AML-193 (cell line): ENCODE measurements at places on chromosomes 11 and 22.

- DNase-seq: peak; percentile 37
Measured at GRCh38 chr11:134224710-134225664, 516 bp downstream of the VPS26B start.

DNA sequence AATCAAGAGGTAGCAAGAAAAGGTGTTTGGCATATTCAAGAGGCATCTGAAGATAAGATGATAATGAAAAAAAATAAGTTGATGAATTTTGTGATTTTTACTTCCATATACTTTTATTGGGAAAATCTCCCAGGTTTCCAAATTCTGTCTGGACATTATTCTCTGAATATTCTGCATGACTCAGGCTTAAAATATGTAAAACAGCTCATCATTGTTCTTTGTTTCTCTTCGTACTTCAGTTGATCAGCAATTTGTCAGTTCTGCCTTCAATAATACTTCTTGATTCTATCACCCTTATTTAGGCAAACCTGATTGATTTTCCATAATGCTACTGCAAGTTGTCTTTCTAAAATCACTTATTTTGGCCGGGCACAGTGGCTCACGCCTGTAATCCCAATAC is 30.2 kb downstream of the GTF2H1 start:
- DNase-seq: no peak

DNA sequence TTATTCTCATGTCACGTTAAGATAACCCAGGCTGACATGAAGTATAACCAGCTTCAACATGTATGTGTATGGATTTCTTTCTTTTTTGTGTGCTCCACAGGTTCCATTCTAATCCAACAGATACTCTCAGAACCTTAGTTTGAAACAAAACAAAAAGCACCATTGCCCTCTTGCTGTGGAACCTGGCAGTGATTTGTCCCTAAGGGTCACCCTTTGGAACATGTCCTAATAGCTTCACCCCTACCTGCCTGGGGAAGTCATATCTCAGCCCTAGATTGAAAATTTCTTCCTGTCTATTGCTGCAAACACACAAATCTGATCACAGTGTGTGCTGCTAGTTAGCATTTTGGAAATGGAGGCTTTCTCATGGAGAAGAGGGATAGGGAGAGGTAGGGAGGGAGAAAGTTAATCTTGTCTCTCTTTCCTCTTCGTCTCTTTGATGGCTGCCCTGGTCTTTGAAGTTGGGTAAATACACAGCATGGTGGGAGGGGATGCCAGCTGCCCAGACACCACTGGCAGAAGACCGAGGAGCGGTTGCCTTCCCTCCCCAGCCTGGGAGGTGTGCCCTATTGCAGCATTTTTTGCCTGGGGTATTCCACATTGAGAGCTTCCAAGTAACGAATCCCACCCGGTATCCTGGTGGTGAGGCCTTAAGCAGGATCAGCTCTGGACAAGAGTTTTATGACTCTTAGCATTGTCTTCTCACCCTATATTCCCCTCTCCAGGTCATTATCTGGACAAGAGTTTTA is 11.6 kb upstream of the CADM1 start:
- no peak for DNase-seq

DNA sequence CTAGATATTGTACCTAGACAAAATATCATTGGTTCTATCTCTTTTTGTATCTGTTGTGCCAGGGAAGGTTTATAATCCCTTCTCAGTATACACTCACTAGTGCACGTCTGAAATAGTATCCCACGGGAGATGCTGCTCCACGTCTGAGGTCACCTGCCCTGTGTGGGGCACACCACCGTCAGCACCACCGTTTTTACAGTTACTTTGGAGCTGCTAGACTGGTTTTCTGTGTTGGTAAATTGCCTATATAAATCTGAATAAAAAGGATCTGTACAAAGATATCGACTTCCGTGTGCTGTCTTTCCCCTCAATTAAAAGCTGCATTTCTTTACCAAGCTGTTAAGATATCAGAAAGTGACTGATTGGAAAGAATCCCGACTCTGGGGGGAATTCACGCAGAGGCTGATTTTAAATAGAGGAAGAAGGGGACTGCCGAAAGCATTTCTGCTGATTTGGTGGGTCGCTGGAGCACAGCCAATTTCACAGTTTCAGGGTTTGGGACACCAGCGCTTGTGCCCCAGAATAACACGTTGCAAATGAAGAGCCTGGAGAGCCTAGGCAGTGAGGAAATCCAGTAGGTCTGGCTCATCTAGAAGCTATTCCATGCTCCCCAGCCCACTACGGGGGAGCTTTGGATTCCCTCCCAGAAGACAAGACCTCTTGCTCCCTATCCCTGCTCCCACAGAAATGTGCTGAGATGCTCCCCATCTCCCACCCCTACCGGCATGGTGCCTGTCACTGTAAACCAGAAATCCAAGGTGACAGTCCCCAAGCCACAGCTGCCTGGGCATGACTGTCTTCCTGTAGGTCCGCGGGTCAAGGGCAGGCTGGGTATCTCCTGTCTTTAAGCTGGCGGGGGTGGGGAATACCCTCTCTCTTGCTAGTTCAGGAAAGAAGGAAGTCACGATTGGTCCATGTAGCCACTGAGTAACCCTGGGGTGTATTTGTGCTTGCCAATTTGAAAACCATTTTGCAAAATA is 12.7 kb upstream of the MYO18B start:
- no peak for DNase-seq

DNA sequence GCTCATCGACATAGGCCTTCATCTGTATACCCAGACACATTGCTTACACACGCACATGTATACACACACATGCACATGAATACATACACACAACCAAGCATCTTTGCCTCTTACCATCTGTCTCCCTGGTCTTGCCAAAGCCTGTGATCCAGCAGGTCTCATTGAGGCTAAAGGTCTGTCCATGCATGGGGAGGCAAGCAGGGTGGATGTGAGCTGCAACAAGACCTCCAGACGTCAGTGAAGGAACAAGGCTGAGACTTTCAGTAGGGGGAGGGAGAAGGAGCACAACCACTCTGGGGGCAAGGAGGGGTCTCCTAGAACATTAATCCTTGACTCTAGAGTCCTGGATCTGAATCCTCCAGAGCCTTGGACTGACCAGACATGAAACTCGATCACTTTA is 23.7 kb downstream of the TMPRSS13 start:
- DNase-seq: no peak

GRCh38 chr11:2525941-2526807 is 81.4 kb downstream of the KCNQ1 start:
- no peak for DNase-seq

- DNase-seq: no peak
Measured at GRCh38 chr11:87081358-87081757, 43.6 kb downstream of the TMEM135 start.

- no peak for DNase-seq
Measured at GRCh38 chr11:73342633-73343032, 33.6 kb upstream of the RELT start.

GRCh38 chr11:30023074-30023473 is 6.2 kb upstream of the KCNA4 start:
- no peak for DNase-seq

DNA sequence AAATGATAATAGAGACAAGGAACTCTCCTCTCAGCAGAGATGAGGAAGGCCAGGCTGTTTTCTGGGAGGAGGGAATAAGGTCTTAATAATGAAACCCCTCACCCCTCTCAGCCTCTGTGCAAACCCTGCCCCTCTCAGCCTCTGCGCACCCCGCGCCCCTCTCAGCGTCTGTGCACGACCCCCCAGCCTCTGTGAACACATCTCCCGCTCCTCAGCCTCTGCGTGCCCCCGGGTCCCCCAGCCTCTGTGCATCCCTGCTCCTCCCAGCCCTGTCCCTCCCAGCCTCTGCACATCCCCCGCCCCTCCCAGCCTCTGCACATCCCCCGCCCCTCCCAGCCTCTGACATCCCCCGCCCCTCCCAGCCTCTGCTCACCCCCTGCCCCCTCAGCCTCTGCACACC is 837.8 kb downstream of the TBC1D22A start:
- DNase-seq: no peak

DNA sequence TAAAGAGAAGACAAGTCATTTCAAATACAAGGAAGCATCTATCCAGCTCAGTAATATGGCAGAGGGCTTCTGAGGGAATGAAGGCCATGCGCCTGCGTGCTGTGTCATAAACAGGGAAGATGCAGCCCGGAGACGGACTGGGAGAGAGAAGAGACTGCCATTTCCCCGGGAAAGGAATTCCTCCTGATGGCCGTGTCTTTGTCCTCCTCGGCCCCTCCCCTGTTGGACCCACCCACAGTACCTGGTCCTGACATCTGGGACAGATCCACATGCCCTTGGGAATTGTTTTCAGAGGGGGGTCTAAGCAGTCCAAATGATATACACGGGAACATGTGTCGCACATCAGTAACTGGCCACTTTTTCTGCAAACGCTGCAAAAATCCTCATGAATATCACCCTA is 15.5 kb downstream of the LARGE2 start:
- DNase-seq: no peak

- no peak for DNase-seq
Measured at GRCh38 chr11:101445761-101446160, 138.0 kb downstream of the TRPC6 start.

- peak; percentile 40 for DNase-seq
Measured at GRCh38 chr22:29716814-29717545, 2.8 kb upstream of the CABP7 start.

DNA sequence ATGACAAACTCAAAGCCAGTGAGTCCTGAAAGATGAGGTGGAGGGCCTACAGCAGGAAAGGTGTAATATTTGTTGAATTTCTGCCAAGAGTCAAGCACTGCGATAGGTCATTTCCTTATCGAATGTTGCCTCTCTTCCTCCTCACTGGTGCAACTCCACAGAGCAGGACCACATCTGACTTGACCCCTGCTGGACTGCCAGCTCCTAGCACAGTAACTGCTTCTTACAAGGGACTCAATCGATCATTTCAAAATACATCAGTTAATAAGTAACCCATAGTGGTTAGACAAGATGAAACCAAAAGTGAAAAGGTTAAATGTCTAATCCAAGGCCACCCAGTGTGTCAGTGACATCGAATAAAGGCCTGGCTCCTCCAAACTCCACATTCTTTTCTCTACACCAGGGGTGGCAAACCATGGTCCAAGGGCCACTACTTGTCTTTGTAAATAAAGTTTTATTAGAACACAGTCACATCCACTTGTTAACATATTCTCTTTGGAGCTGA is 98.5 kb upstream of the CSNK2A3 start:
- no peak for DNase-seq

DNA sequence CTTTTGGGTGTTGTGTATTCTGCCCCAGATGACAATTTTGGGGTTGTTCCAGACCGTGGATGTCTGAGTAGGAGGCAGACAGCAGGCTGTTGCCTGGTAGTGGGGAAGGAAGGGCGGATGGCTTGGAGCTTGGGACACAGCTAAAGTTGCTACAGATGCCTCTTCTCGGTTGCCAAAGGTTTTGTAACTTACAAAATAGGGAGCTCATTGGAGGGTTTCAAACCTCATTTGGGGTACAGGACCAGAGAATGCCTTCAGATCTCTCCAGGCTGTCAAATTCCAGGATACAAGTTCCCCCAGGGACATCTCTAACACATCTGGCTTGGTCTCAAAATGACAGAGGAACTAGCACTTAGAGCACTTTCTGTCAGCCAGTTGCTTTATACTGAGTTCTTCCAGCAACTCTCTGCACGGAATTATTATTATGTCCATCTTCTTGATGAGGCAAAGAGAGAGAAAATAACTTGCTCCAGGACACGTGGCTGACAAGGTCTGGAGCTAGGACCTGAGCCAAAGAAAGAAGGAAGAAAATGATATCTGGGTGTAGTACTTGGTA is 56.0 kb downstream of the SLC1A2 start:
- no peak for DNase-seq

DNA sequence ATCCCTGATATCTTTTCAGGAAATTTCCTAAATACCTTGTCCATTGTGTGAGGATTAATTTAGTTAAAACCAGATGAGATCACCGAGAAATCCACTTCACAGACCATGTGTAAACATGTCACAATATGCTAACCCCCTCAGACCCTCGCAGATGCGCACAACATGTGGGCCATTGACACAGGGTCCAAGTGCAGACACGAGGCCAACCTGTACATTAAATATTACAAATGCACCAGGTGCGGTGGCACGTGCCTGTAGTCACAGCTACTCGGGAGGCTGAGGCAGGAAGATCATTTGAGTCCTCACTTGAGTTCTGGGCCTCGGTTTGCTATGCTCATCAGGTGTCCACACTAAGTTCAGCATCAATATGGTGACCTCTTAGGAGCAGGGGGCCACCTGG is 9.9 kb upstream of the TMPRSS4 start:
- DNase-seq: no peak

DNA sequence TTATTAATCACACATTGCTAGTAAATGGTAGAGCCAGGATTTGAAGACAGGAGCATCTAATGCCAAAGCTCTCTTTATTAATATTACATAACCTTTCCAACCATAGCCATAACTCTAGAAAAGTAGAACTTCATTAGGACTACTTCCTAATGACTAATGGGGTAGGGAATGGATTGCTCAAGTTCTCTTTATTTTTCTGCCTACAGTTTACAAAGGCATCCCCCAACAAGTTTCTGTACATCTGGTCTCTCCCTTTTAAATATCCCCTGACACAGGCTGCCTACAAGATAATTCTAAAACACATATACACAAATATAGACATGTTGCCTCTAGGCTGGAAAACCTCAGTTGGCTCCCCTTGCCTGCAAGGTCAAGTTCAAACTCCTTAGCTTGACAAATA is 534.9 kb downstream of the SOX6 start:
- no peak for DNase-seq

DNA sequence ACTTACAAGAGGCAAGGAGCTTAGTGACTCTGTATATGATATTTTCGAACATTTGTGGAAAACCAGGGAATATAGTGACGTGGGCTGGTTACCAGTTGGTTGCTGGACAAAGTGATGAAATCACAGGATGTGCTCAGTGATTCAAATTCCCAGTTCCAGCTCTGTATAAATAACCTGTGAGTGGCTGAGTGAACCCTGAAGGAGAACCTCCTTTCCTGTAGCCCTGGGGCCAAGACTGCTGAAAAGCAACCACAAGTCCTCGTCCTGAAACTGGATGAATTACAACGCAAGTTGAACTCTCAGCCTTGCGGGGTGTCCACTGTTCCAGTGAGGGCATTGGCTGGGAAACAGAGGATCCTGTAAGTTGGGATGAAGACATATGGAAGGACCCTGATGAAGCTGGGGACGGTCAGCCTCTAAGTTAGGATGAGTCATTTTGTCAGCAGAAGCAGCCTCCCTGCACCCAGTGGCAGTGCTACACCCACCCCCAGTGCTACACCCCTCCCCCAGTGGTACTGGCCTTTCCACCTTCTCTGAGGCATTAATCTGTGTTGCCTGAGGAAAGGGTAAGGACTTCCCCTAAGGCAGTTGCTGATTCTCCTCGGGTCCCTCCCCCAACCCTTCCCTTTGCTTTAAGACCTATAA is 22.0 kb upstream of the CD81 start:
- DNase-seq: no peak

DNA sequence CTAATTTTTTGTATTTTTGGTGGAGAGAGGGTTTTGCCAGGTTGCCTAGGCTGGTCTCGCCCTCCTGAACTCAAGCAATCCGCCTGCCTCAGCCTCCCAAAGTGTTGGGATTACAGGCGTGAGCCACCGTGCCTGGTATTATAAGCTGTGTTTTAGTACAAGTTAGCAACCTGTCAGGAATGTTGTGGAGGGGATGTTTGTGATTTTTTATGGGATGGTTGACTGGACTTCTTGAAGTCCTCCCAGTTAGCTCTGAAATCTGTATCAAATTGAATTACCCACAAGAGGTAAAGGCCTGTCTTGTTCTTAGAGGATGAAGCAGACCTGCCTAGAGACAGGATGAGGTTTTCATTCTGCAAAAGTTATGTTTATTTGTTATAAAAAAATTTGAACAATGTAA is 34.1 kb upstream of the IL18BP start:
- no peak for DNase-seq

GRCh38 chr22:37197451-37198257 is 9.6 kb upstream of the C1QTNF6 start:
- DNase-seq: no peak
